Head of caudate nucleus (tissue), 42 donors: ENCODE measurements at places on chromosomes 12 and 14.
A peak's percentile ranks its signal among the peaks of the same experiment; 100 is the strongest.

- no peak for DNase-seq
Observed at GRCh38 chr12:5379749-5380496, 52.0 kb upstream of the NTF3 start.

DNA sequence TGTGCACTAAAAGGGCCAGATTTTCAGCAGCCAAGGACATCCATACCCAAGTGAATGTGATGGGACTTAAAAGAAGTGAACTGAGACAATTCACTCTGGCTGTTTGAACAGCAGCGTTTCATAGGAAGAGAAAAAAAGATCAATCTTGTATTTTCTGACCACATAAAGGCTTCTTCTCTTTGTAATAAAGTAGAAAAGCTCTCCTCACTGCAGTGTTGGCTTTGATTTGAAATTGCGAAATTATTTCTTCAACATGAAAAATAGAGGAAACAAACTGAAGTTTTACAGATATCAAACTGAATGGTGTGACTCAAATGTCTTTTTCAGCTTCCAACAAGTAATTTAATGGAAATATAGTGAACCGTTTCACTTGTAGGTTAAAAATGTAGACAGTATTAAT, 11.3 kb upstream of the KCNMB4 start:
- DNase-seq, result no peak

- peak; percentile 48 for DNase-seq
Observed at GRCh38 chr14:25090716-25091454, 40.9 kb upstream of the STXBP6 start.

DNA sequence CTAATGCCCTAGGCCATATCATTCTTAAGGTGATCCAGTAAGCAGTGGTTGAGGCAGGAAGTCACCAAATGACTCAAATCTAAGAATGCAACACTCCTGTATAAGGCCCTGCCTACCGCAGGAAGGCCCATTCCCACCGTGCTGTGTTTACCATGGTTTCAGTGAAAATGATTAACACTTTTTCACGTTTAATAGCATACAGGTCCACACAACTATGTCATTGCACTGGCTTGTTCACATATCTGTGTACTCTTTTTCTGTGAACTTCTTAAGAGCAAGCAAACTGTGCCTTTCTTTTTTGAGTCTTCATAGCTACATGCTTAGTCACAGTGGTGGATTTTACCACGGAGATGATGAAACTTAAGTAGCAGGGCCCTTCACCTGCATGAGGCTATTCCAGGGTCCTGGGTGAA, 214.9 kb downstream of the CNTN1 start:
- no peak for DNase-seq

- DNase-seq, result no peak
Observed at GRCh38 chr14:99255621-99256482, 16.1 kb downstream of the BCL11B start.

GRCh38 chr14:54010981-54011380, 54.4 kb upstream of the BMP4 start:
- no peak for DNase-seq

DNA sequence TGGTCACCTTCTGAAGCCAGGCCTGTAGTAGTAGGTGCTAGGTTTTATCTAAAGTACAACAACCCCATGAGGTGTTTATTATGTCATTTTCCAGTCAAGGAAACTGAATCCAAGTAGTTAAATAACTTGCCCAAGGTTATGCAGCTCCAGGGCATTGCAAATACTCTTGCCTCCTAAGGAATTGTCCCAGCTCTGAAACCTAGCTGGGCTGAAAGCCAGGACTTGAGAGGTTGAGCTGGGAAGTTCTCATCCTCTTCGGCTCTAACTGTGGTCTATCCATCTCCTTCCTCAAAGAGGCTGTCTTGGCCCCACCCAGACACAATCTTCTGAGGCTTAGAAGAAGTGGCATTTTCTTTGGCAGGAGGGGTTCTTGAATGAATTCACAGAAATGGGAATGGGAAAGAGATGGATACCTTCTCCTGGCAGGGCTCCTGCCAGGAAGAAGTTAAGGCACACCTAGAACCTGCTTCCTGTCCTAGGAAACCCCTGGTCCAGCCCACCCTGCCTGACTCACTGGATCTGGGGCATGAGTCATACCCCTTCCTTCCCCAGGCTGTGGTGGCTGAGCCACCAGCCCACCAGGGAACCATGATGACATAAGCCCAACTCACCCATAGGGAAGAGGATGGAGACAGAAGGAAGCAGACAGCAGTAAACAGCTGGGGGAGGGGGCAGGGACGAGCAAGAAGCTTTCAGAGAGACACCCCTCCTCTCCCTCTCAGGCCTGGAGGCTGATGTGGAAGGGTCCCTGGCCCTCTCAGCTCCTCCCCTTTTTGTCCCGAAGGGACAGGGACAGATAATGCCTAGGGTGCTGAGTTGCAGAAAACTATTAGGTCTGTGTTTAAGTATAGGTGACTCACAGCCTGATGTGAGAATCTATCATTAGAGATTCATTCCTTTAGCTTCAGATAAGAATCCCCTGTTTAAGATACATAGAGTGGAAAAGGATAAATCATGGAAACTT, 2.1 kb upstream of the PLEK2 start:
- peak; percentile 63 for DNase-seq

- DNase-seq, result no peak
Observed at GRCh38 chr12:103547376-103547775, 39.7 kb upstream of the STAB2 start.

GRCh38 chr12:75704664-75705063, 193.3 kb upstream of the KRR1 start:
- DNase-seq, result no peak

GRCh38 chr12:12720052-12720451, 2.9 kb downstream of the CDKN1B start:
- DNase-seq, result no peak

DNA sequence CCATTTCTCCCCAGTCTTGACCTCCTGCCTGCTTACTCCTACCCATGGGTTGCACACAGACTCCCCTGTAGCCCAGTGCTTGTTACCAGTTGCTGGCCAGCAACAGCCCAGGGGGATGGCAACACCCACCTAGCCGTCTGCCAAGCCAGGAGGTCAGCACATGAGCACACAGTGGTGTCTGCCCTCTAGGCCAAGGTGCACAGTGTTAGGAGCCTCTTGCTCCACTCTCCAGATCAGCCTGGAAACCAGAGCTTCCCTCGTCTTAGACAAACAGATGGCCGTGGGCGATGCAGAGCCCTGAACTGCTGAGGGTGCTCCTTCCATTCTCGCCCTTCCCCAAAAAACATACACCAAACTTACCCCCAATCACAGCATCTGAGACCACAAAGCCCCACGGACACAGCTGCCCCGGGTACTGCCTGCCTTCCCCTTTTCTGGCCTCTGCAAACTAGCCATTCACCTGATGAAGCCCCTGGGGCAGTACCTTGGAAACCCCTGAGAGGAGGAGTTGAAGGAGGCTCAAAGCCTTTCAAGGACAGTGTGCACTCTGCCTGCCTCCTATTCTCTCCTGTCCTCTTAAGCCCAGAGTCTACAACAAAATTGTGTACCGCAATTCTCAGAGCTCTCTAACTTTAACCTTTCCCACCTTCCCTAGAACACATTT, 1.0 kb upstream of the GPD1 start:
- no peak for DNase-seq

DNA sequence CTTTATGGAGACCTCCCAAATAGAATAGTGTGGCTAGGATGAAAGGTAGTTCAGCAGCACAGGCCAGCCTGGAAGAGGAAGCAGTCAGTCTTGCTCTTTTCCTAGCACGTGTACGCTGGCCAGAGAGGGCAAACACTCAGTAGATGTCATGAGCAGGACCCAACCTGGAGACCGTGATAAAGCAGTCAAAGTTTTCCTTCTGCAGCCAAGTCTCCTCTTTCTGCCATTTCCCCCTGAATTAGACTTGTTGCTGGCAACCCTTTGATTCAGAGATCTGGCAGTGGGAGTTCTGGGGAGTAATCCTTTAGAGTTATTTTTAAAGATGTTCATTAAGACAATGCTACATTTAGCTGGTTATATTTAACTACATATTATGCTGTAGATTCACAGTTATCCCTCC, 183.7 kb downstream of the EXOC5 start:
- no peak for DNase-seq

- peak; percentile 46 for DNase-seq
Observed at GRCh38 chr14:90453401-90453951, 56.6 kb downstream of the CALM1 start.

GRCh38 chr12:125473501-125473900, 408.3 kb downstream of the AACS start:
- DNase-seq, result no peak

- no peak for DNase-seq
Observed at GRCh38 chr12:5944053-5944452, 1.0 kb downstream of the ANO2 start.

GRCh38 chr12:76876696-76877229, 2.1 kb downstream of the CSRP2 start:
- DNase-seq, result no peak

DNA sequence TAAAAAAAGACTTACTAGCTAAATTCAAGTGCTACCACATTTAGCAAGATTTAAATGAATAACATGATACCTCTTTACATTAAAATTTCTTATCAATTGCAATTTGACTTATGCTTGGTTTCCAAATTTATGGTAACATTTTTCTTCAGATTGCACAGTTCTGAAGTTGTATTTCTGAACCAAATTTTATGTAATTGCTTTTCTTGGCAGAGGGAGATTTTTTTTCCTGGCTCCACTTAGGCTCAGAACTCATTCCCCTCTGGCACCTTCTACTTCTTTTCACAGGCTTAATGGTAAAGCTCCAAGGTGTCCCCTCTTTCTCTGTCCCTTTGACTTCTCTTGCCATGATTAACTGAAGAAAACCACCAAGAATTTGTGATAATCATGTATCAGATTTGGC, 99.8 kb upstream of the TMTC1 start:
- DNase-seq, result no peak

GRCh38 chr12:124668602-124669001, 101.2 kb upstream of the NCOR2 start:
- DNase-seq, result no peak

- peak; percentile 67 for DNase-seq
Observed at GRCh38 chr12:59403259-59403932, 192.4 kb upstream of the SLC16A7 start.

- no peak for DNase-seq
Observed at GRCh38 chr12:100699209-100699608, 95.4 kb upstream of the ANO4 start.

DNA sequence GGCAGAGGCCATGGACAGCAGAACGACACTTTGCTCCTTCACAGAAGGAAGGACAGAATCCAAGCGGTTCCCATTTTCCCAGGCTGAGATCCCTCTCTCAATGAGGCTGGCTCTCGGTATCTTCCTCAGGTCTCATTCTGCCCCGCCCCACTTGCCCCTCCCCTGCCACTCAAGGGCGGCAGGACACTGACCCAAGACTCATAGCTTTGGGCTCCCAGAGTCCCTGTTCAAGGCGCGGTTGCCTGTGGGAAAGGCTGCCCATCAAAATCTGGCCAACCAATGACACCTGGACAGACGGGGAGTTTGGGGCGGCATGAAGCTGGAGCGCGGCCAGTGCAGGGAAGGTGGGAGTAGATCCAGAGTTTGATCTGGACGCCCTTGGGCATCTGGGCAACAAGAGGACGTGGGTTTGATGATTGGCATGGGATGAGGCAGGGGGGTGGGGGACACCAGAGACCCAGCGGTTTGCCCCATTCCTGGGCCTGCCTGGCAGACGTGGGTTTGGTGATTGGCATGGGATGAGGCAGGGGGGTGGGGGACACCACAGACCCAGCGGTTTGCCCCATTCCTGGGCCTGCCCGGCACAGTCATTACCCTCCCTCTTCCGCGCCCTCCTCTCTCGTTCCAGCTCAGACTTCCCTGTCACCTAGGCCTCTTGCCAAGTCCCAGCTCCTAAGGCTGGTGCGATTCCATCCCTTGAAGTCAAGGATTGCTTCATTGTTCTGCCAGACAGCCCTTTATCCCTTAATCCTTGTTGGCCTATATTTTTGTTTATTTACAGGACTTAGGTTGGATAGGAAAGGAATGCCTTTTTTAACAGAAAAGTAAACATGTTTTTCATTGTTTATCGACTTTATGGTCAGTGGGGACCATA, 92.1 kb downstream of the NINJ2 start:
- DNase-seq, result peak; percentile 54

DNA sequence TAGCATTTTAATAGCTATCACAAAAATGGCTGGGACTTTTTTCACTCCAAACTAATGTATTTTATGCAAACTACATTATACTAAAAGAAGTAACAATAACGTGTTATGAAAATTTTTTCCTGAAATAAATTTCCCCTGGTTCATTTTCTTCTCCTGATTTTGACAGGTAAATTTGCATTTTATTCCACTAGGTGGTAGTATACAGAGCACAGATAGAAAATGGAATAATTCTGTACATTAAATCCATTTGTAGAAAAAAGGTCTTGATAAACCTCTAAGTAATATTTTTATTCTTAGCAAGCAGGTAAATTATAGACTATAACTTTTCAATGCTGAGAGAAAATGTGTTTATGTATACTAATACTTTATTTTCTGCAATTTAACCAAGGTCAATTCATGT, 96.5 kb downstream of the BCAT1 start:
- no peak for DNase-seq

DNA sequence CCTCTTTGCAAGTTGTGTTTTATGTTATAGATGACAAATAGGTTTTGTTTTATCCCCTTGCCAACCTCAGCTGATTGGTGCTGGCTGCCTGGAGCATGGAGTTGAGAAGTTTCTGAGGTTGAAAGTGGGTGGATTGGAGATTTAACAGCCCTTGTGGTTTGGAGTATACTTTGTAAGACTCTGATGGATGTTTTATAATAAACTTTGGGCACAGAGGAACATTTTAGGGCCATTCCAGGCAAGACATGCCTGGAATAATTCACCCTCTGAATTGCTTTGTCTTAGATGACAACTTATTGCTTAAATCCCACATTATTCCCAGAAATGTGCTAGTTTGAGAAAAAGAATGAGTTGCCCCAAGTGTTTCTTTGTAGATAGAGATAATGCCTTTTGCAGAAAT, 158.9 kb downstream of the SLC5A8 start:
- DNase-seq, result no peak

DNA sequence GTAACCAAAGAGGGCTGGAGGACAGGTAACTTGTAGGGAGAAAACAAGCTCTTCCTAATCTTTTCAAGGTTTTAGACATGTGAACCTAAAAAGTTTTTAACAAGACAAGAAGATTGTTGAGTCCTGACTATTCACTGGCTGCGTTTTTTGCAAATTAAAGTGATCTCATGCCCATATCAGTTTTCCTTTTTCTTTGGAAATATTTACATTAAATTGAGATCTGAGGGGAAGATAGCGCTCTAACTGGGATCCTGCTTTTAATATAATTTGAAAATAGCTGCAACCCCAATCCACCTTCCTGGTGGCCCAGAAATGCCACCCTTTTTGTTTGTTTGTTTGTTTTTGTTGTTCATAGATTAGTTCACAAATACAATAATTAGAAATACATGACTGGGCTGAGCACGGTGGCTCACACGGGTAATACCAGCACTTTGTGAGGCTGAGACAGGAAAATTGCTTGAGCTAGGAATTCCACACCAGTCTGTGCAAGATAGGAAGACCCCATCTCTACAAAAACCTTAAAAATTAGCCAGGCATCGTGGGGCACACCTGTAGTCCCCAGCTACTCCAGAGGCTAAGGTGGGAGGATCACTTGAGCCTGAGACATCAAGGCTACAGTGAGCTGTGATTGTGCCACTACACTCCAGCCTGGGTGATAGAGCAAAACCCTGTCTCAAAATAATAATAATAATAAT, 2.4 kb upstream of the SSTR1 start:
- DNase-seq, result no peak

GRCh38 chr12:92297932-92298696, 152.5 kb upstream of the BTG1 start:
- DNase-seq, result no peak
